ENCODE measurements at places on chromosomes 11 and 22.
A peak's percentile ranks its signal among the peaks of the same experiment; 100 is the strongest.

- no peak for DNase-seq
These were observed 1232.2 kb downstream of the BRD1 start for GRCh38 chr22:48595511-48595905.

- DNase-seq = no peak
These were observed 2.0 kb downstream of the PRCP start for GRCh38 chr11:82898241-82898640.

DNA sequence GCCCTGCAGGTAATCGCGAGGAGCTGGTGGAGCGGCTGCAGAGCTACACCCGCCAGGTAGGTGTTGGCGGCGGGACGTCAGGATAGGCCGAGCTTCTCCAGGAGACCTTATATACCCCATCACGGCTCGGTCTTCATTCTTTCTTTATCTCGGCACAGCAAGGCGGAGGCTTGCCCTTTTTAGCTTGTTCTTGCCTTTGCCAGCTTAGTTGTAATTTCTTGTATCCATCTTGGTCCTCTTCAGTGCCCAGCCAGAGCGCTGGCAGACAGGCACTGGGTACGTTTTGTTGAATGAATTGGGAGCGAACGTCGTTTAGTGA lies 459 bp downstream of the SF3B2 start:
- no peak for DNase-seq

- DNase-seq = no peak
These were observed 1.0 kb upstream of the CCKBR start for GRCh38 chr11:6258571-6259081.

GRCh38 chr11:110747531-110747930 lies 35.3 kb upstream of the ARHGAP20 start:
- no peak for DNase-seq

GRCh38 chr11:1130276-1131032 lies 27.3 kb upstream of the MUC5AC start:
- no peak for DNase-seq

DNA sequence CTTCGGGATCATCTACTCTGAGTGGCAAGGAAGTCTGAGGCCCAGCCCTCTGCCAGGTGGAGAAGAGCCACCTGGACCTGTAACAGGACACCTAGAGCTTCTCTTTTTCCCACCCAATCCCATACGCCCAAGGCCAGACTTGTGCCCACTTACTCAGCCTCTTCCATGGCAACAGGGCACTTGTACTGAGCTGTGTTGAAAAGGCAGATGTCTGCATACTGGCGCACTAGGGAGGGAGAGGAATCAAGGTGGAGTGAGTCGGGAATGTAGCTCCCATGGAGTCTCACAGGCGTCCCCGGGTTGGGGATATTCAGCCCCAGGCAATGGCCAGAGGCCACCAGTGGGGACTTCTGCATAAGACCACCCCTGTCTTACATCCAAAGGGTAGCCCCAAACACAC lies 36.1 kb downstream of the TPBGL start:
- no peak for DNase-seq

DNA sequence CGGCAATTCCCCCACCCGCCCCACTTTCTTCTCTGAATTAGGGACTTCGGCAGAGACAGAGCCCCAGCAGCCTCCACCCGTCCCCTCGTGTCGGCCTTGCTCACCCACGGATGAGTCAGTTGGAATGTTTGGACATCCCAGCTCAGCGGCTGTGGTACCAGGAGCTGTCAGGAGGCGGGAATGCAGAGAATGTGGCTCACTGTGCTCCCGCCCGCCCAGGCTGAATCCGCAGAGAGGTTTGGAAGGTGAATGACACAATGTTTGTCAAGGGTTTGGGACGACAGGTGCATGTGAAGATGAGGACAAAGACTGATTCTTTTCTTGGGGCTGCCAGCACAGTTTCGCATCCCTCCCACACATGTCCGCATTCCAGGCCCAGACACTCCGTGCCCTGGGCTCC lies 39.6 kb downstream of the LIF start:
- peak; percentile 98 for DNase-seq

- DNase-seq = no peak
These were observed 16.0 kb downstream of the TMEM123 start for GRCh38 chr11:102436561-102436960.

DNA sequence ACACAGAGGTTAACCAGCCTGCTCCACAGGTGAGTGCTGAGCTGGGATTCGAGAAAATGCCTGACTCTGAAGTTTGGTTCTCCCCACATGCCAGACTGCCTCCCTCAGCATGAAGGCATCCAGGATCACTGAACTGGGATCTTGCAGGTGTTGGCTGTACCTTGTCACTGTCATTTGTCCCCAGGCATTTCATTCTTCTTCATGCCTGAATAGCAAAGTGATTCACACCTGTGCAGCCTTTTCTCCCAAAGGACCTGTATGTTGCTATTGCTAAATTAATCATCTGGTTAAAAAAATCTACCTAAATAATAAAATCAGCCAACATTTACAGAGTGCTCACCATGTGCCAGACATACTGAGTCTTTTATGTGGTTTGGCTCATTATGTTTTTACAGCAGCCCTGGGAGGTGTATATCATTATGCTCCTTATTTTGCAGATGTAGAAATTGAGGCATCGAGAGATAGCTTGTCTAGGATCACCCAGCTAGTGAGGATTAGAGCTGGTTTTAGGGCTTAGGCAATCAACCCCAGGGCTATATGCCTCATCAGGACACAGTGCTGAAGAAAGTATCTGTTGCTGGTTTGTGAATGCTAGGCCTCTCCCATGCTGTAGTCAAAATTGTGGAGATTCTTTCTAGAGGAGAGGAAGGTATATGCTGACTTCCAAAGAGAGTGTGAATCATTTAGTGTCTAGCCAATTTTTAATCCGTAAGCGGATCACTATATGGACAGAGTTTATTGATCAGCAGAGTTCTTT lies 204.4 kb downstream of the HIPK3 start:
- no peak for DNase-seq

DNA sequence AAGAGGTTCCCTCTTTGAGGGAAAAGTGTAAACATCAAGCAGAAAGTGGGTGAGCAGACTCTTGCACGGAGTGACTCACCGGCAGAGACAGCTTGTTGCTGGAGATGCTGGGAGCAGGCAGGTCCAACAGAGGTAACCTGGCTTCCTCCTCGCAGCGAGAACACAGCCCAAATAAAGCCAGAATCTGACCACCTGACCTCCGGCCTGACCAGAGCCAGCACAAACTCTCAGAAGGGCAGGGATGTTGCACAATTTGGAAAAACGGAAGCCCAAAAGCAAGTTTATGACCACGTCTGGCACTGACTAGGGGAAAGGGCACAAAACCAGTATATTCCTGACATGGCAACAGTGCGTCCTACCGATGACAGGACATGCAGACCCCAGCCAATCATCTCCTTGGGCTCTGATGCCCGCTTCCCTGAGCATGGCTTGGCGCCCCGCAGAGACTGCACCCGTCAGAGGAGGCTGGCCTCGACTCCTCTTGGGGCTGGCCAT lies 5.4 kb downstream of the SMCO4 start:
- peak; percentile 33 for DNase-seq

DNA sequence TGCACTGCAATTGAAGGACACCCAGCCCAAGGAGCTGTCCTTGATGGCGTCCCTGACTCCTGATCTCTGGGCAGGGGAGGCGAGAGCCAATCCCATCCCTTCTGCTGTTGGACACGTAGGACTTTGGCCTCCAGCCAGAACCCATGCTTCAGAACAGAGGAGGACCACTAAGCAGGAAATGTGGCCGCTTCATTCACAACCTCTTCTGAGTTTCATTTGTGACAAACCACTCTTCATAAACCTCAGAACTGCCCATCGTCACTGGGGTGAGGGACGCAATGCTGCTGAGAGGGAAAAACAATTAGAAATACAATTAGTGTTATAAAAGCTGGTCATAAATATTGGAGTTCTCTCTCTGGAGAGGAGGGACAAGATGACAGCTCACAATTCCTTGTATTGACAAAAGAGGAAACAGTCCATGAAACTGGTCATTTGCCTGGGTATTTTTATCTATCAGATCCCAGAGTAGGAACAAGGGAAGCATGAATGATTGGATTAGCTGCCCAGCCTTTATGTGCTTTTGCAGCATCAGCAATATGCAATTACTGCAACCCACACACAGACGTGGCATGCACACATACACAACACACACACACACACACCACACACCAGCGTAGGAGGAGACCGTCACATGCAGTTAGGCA lies 216.5 kb upstream of the CADM1 start:
- peak; percentile 14 for DNase-seq

GRCh38 chr22:29080106-29080975 lies 7.5 kb downstream of the KREMEN1 start:
- no peak for DNase-seq

GRCh38 chr22:42895541-42895981 lies 38.5 kb upstream of the ARFGAP3 start:
- DNase-seq = no peak

- peak; percentile 98 for DNase-seq
These were observed 55.3 kb upstream of the CD44 start for GRCh38 chr11:35083431-35084238.

GRCh38 chr22:23177197-23177596 lies 3.1 kb upstream of the BCR start:
- no peak for DNase-seq

- no peak for DNase-seq
These were observed 112.2 kb downstream of the MTNR1B start for GRCh38 chr11:93081694-93082093.

DNA sequence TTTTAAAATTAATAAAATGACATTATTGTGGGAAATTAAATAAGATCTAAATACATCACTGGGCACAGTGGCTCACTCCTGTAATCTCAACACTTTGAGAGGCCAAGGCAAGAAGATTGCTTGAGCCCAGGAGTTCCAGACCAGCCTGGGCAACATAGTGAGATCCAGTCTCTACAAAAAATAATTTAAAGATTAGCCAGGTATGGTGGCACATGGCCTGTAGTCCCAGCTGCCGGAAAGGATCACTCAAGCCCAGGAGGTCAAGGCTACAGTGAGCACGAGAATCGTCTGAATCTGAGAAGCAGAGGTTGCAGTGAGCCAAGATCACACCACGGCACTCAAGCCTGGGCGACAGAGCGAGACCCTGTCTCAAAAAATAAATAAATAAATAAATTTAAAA lies 15.9 kb upstream of the CARD10 start:
- DNase-seq = no peak

- DNase-seq = no peak
These were observed 1.5 kb downstream of the DDX10 start for GRCh38 chr11:108666373-108666772.

GRCh38 chr11:59802639-59803176 lies 7.9 kb downstream of the MRPL16 start:
- DNase-seq = peak; percentile 40

- peak; percentile 33 for DNase-seq
These were observed 30.8 kb upstream of the LRRC10B start for GRCh38 chr11:61477727-61478148.

DNA sequence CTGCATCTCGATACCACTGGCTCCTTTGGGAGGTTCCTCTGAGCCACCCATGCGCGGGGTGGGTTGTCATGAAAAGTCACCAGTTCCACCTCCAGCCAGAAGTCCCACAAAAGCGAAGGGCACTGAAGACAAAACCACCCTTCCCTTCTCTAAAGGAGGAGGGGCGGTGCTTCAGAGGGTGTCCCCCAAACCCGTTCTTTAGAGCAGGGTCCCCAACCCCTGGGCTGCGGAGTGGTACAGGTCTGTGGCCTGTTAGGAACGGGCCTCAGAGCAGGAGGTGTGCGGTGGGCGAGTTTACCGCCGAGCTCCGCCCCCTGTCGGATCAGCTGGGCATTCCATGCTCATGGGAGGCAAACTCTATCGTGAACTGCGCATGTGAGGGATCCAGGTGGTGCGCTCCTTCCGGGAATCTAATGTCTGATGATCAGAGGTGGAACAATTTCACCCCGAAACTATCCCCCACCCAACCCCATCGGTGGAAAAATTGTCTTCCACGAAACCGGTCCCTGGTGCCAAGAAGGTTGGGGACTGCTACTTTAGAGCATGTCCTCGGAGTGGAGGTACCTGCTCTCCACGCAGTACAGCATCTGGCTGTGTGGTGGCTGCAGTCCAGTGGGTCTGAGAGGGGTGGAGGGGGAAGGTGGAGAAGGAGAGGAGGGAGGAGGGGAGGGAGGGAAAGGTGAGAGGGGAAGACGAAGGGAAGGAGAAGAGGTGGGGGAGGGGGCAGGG lies 72.9 kb upstream of the SEPTIN5 start:
- DNase-seq = peak; percentile 75

DNA sequence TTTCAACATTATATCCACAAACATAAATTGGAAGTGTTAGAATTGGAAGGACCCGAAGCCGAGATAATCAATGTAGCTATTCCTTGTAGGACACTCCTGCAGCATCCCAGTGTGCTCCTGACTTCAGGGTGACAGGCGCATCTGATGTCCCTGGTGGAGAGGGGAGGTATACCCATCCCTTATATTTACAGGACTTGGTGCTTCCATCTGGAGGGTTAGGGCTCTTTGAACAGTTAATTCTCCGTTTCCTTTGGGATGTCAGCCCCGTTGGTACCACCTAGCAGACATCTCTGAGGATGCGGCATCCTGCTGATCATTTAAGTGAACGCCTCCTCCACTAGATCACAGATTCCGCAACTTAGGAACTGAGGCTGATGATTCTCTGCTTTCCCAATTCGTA lies 451.3 kb downstream of the OPCML start:
- no peak for DNase-seq

DNA sequence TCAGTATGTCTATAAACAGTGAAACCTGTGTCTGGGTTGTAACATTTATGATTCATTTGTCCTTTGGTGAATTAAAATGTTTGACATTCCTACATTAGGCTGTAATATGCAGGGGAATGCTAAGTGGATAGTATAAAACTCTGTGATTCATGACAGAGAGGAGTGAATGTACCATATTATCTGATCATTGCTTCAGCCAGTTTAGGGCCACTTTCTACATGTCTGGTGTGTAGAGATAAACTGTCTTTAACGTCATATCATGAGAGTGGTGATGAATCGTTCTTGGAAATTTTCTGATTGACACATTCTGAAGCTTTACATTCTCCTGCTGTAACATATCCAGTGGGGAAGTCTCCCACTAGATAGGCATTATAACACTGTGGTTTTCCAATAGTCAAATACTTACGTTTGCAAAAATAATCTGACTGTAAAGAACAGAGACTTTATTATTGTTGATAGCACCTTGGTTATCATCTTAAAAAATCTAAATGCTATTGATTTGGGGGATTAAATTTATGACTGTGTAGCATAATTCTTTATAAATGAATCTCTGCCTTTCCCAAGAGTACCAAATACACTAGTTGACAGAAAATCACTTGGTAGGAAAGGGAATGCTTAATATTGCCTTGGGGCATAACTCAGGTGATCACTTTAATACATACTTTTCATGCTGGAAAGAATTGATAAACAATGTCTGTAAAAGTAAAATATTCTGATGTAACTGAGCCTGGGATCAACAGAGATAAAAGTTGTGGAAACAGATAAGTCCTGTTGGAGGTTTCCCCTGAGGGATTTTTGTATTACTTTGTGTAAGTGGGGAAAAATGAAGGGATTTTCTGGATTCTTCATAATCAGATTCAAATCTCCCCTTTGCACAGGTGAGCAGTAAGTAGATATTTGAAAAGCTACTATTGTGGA lies 427.9 kb downstream of the JRKL start:
- DNase-seq = no peak

GRCh38 chr11:19539861-19540260 lies 172.8 kb upstream of the NAV2 start:
- no peak for DNase-seq
